ENCODE measurements at places on chromosomes 11 and 22.

GRCh38 chr11:2797121-2797711 is 88.4 kb downstream of the CDKN1C start:
- DNase-seq: no peak

DNA sequence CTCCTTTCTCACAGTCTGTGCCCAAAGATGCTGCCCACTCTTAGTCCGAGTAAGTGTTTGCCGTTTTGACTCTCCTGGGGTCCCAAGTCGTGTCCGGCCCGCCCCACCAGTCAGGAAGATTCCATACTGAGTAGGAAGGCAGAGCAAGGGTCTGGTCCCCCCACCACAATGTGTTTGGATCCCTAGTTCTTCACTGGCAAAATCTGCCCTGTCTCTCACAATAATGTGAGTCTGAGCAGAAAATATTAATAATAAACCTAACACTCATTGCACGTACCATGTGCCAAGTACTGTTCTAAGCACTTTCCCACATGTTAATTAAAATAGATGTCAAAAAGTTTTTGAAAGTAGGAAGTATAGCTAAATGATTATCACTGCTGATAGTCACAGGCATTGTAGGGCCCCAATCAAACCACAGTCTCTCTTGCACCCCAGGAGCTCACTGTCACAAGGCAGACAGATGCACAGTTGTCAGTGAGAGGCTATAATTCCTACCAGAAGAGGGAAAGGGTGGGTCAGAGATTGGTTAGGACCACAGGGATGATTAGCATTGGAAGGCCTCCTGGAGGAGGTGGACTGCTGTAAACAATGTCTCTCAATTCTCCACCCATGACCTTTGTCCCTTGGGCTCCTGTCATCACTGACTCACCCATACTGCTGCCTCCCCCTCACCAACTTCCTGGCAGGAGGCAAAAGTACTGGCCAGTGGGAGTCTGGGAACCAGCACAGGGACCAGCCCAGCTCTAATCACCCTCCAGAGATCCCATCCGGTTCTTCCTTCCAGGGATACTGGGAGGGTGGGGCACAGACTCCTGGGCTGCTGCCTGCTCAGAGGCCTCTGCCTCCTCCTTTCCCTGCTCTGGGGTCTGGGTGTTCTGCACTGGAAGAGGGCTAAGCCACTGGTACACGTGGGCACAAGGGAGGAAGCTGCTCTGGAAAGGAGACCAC is 1.0 kb upstream of the POLD4 start:
- no peak for DNase-seq

DNA sequence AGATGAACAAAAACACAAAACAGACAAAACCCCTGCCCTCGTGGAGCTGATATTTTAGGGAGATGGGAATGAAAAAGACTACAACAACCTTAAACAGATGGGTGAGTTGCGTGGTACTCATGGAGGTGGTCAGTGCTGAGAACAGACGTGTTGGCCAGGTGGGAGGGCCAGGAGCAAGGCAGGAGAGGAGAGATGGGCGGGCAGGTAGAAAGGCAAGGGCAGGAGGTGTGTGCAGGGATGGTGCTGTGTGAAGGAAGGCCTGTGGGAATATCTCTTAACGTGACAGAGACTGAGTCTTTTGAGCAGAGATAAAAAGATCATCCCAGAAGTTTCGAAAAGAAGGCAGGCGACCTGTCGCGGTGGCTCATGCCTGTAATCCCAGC is 7.0 kb downstream of the GAL start:
- no peak for DNase-seq

GRCh38 chr11:14764179-14764578 is 120.6 kb downstream of the PDE3B start:
- DNase-seq: no peak

DNA sequence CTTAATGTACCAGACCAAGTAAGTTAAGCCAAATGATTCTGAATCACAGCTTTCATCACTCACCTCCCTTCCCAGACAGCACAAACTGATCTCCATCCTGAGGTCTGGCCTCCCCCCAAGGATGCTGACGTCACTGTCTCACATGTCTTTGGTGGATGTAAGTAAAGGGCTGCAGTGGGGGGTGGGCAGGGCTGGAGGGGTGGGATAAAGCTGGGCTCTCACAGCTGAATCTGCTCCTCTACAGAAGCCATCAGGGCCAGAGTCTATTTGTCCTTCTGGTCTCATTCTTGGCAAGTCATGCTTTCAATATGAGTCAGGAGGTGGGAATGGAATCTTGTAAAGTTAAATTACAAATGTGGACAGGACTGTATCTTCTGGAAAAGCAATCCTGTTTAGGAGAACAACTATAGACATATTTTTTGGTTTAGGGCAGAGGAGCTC is 32.7 kb downstream of the P4HA3 start:
- DNase-seq: no peak

GRCh38 chr11:132988411-132988810 is 543.9 kb downstream of the OPCML start:
- DNase-seq: no peak

DNA sequence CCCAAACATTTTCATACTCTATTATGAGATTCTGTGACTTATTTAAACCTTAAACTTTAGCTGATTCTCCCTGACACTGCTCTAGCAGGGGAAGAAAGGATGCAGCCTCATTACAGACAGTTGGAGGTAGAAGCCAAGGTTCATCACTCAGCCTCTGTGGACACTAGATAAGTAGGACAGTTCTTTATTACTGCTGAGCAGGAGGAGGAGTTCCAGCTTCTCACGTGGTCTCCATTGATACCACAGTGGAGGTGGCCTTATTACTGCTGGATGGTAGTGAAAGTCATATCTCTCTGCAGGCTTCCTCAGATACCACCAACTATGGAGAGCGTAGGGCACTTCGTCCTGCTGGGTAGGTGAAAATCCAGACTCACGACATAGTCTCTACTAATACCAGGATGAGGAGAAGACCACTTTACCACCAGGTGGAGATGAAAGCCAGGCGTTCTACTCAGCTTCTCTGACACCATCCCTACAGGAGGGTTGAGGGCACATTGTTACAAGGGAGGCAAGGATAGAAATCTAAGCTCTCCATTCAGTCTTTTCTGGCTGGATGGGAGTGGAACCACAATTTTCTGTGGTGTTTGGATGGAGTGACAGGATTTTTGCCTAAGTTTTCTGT is 13.1 kb upstream of the ANGPTL5 start:
- DNase-seq: no peak

DNA sequence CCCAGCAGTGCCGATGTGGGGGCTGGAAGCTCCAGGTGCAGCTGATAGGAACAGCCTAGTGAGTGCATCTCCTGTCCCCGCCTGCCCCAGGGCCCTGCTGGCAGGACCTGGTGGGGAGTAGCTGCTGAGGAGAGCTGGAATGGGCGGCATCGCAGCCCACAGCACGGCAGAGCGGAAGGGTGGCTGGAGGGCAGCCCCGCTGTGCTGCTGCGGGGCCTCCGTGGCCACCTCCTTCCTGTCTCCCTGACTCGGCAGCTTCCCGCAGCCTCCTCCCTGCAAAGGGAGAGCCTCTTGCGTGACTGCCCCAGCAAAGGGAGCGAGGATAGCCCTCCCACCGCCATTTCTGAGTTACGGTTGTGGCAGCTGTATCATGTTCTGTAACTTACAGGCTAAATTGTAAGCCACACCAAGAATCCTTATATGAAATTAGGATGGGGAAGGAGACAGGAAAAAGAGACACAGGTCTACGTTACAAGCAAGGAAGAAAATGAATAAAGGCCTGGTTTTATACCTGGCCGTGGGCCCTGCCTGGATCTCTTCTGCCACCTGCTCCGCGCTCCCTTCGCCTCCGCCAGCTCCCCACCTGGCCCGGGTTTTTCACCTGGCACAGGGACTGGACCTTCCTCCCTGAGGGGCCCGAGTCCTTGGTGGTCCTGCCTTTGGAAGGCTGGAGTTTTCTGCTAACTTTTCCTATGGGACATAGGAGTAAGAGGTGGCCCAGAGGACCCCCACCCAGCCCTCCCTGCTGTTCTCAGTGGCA is 10.0 kb downstream of the TPCN2 start:
- DNase-seq: no peak

DNA sequence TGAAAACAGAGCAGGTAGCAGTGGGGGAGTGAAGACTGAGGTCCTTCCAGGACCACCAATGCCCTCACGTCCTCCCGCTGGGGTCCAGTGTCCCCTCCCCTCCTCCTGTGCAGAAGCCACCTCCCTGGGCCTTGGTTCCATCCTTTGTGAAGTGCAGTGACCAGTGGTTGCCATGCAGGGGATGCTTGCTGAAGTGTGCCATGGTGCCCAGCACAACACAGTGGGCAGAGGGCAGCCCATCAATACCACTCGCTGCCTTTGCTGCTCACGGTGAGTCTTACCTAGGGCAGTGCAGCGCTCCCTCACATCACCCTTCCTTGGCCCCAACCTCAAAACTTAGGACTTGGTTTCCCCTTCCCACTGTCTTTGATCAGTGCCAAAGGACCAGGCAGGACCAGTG is 12.9 kb downstream of the MYEOV start:
- DNase-seq: no peak

GRCh38 chr11:6654281-6655019 is 1.2 kb downstream of the DCHS1 start:
- DNase-seq: no peak

DNA sequence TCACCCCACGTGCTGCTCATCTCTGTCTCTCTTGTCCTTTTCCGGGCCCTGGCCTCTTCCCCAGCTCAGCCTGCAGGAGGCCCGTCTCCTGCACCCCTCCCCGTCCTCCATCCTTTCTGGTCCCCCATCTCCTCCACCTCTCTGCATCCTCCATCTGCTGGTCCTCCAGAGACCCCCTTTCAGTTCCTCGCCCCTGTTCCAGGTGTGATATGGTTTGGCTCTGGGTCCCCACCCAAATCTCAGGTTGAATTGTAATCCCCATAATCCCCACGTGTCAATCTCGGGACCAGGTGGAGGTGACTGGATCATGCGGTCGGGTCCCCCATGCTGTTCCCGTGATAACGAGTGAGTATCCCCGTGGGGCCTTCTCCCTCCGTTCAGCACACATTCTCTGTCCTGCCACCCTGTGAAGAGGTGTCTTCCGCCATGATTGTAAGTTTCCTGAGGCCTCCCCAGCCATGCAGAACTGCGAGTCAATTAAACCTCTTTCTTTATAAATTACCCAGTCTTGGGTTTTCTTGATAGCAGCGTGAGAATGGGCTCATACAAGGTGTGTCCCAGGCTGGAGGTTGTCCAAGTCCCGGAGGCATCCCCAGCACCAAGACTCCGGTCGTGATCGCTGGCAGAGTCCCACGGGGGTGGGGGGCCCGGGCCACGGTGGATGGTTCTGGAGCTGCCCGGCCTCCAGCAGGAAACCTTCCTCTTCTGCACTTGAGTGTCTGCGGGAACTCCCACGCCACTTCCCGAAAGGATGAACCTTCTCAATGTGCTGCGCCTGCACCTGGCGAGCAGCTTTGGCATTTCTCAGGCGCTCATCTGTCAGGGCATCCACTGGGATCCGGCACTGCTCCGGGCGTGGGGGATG is 29.0 kb upstream of the TOLLIP start:
- DNase-seq: no peak

- DNase-seq: no peak
Measured at GRCh38 chr22:36267058-36267457, 14.1 kb downstream of the APOL1 start.

- DNase-seq: no peak
Measured at GRCh38 chr11:45517171-45517770, 148.2 kb downstream of the CHST1 start.

- DNase-seq: no peak
Measured at GRCh38 chr11:128522943-128523518, 64.3 kb downstream of the ETS1 start.

DNA sequence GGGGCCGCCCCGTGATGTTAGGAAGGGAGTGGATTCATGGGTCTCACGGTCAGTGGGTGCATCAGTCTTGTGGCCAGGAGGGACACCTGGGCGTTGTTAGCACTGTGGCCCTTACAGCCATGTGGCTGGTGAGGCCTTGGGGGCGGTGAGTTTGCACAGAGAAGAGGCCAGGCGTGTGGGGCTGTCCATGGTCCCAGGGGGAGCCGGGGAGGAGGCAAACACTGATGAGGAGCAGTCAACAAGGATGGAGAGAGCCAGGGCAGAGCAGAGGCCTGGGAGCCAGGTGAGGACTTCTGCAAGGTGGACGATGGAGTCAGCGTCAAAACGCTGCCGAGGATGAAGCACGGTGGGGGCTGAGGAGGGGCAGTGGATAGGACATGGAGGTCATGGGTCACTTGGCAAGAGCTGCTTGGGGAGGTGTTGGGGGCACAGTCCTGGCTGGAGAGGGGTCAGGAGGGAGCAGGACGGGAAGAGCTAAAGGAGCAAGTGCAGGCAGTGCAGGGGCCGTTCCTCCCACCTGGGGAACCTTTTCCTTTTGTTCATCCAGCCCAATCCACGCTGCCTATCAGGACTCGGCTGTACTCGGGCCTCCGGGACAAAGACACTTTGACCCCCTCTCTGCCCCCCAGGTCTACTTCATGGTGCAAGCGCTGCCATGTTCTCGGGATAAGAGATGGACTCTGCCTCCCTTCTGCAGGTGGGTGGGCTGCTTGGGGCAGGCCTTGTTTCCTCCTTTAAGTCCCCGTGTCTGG is 801.1 kb downstream of the TBC1D22A start:
- DNase-seq: no peak

DNA sequence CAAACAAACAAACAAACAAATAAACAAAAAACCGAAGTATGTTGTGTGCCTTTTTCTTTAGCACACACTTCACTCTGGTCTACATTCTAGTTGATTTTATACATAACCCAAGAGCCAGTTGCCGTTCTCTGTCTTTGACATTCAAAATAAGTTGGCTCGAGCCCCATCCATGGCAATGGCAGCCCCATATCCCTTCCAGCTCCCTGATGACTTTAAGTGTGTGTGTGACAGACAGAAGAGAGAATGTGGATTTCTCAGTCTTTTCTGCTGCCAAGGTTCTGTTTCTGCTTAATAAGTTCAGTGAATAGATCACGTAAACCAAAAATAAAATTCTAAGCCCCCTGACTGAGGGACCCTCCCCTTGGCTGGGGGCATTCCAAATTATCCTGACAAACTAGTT is 100.6 kb upstream of the TENM4 start:
- DNase-seq: no peak

- DNase-seq: no peak
Measured at GRCh38 chr11:59138643-59139042, 4.0 kb upstream of the FAM111A start.

- no peak for DNase-seq
Measured at GRCh38 chr11:113177671-113178070, 136.7 kb upstream of the TTC12 start.

DNA sequence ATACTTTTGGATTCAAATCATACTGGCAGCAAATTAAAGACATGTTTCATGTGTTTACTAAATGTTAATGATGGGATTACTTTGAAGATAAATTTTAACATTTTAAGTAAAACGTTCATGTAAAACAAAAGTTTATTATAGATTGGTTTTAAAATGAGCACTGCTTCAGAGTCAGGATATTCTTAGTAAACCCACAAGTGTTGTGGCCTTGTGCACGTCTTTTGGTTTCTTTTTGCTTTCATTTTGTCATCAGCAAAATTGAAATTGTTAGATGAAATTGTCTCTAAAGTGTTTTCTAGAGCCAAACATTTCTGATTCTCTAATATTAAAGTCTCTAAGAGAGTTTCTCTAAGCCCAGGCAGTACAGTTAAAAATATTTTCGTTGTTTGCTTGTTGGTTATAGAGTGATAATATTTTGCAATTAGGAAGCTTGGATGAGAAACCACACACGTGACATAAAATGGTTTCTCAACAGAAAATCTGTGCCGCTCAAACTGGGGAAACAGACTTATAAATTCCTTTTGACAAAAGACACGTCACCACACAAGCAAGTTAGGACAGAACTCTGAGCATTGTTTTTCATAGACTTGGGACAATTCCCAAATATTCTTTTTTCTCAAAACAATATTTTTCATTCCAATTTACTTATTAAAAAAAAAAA is 164.4 kb downstream of the TEAD1 start:
- no peak for DNase-seq
